ENCODE measurements at places on chromosomes 5 and 9. TPM values are rescaled to one million over a fixed set of nuclear protein-coding genes. Genes with fewer than 3 reads are reported as not detected.
A peak's percentile ranks its signal among the peaks of the same experiment; 100 is the strongest.

GRCh38 chr5:157502143-157502647 is 42.2 kb downstream of the NIPAL4 start:
- no peaks in the 10 kb centered on the region for H3K4me1 ChIP-seq
- ATAC-seq = peak; percentile 20
- no peaks in the 10 kb centered on the region for H3K27me3 ChIP-seq
- no peak overlapping the region for H3K27ac ChIP-seq
- H3K4me3 ChIP-seq = no peak overlapping the region

DNA sequence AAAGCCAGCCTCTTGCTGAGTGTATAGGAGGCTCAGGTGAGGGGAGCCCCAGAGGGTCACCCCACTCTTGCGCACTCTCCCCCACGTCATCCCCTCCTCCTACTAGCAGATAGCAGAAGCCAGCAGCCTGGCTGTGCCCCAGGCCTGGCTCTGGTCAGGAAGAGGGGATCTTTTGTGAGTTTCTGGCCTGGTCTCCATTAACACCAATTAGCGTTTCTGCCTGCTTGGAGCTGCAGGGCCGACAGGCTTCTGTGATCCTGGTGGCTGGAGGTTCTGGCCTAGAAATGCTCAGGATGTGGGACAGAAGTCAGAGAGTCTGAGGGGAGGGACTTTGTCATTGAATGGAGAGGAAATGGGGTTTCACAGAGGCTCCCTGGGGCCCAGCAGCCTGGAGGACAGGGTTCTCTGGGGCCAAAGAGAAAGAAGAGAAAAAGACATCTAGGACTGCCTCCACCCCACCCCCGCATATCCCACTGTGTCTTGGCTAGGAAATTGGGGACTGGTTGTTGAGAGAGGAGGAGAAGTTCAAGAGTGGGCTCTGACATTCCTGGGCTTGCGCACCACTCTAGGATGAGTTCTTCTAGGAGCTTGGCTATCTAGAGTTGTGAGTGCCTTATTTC is 47.5 kb upstream of the ARAP3 start:
- H3K4me3 ChIP-seq = no peak overlapping the region
- ATAC-seq = no peak
- no peaks in the 10 kb centered on the region for H3K36me3 ChIP-seq
- no peaks in the 10 kb centered on the region for H3K4me1 ChIP-seq
- no peak overlapping the region for H3K27ac ChIP-seq

FOXD4L5 gene
- total RNA-seq = 0.12 TPM

DNA sequence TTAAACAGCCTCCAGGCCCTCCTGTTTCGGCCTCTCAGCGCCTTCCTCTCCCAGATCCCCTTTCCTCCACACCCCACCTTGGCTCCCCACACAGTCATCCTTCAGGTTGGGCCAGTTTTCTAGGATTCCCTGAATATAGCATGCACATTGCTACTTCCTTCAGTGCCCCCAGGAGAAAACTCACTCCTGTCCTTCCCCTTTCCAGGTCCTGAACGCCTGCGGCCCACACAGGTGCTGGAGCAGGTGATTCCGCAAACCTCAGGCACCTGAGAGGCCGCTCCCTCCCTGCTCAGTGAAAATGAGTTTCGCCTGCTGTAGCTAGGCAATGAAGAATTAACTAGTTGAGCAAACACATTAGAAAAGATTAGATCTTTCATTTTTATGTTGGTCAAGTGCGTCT is 185.0 kb downstream of the MED10 start:
- no peaks in the 10 kb centered on the region for H3K4me1 ChIP-seq
- H3K4me3 ChIP-seq = no peak overlapping the region
- no peak for ATAC-seq
- H3K36me3 ChIP-seq = no peaks in the 10 kb centered on the region
- H3K27me3 ChIP-seq = no peaks in the 10 kb centered on the region

ANGPTL2 gene
- 52.5 TPM for total RNA-seq

- no peaks in the 10 kb centered on the region for H3K4me1 ChIP-seq
- peaks cover 64% of the 10 kb centered on the region for H3K27me3 ChIP-seq
- ATAC-seq = peak; percentile 8
- no peaks in the 10 kb centered on the region for H3K36me3 ChIP-seq
These were observed 21.3 kb downstream of the HK3 start for GRCh38 chr5:176877793-176878331.

DNA sequence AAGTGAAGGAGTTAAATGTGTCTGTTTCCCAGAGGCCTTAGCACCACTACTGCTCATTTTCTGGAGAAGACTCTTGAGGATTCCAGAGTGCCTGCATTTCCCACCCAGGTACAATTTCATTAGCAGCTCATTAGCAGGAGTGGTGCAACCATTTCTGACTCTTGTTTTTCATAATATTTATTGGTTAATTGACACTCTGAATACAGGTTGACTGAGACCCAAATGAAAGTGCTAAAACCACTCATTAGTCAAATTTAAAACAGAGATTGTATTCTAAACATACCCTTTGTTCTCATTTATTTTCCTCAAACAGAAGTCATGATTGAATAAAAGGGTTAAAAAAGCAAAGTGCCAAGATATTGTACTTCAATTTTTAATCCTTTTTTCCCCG is 134.5 kb downstream of the SIL1 start:
- no peak for ATAC-seq
- no peak overlapping the region for H3K27ac ChIP-seq
- no peaks in the 10 kb centered on the region for H3K36me3 ChIP-seq
- H3K27me3 ChIP-seq = no peaks in the 10 kb centered on the region

DNA sequence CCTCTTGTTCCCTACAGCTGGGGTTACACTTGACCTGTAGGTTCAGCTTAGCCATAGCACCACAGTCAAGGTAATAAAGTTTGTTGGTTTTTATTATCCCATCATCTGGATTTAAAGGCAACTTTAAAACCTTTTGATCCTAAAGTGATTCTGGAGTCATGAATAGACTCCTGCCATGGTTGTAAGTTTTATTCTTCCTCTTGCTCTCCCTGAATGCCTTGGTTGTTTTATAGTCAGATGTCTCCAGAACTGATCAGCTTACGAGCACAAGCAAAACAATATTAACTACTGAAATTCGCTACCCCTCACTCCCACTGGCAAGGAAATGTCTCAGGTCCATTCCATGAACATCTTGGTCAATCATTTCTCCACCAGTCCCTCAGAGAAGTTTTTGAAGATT is 1328.6 kb downstream of the PTPRD start:
- H3K4me1 ChIP-seq = no peaks in the 10 kb centered on the region
- no peaks in the 10 kb centered on the region for H3K36me3 ChIP-seq
- no peaks in the 10 kb centered on the region for H3K27me3 ChIP-seq
- no peak for ATAC-seq
- no peak overlapping the region for H3K27ac ChIP-seq

TERT gene
- total RNA-seq = not detected

DNA sequence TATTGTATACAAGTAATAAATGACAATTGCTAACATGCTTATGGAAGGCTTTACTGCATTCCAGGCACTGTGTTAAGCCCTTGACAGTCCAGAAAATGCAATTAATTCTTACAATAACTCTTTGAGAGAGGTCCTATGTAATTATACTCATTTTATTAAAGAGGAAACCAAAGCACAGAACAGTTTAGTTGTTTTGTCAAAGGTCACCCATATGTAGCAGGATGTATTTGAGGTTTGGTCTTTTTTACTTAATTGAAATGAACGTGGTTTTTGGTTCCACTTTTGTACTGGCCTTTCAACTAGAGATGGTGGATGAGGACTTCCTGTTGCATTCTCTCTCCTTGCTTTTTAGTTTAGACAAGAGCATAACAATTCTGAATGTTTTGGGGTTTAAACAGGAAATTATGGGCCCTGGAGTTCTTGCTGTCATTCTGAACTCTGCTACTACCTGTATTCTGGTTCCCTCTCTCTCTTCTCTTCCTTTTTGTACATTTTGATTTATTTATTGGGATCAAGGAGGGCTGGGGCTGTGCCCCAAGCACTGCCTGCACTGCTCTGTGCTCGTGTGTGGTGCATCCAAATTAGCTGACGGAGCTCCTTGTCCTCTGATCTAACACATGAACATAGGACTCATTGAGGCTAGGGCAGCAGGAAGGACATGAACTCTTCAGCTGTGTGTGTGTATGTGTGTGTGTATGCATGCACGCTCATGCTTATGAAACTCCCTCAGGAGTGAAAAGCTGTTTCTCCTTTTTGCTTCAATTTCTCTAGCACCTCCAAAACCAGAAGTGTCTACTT is 47.4 kb downstream of the SLC28A3 start:
- ATAC-seq = no peak
- no peak overlapping the region for H3K4me3 ChIP-seq
- H3K4me1 ChIP-seq = no peaks in the 10 kb centered on the region
- H3K36me3 ChIP-seq = no peaks in the 10 kb centered on the region

- peak overlapping the region; percentile 65 for H3K27ac ChIP-seq
- peaks cover 30% of the 10 kb centered on the region for H3K36me3 ChIP-seq
- ATAC-seq = peak; percentile 76
- H3K4me3 ChIP-seq = no peak overlapping the region
- H3K27me3 ChIP-seq = no peaks in the 10 kb centered on the region
- H3K4me1 ChIP-seq = peaks cover 3% of the 10 kb centered on the region
These were observed 38.4 kb downstream of the EGR1 start for GRCh38 chr5:138503487-138504270.

DNA sequence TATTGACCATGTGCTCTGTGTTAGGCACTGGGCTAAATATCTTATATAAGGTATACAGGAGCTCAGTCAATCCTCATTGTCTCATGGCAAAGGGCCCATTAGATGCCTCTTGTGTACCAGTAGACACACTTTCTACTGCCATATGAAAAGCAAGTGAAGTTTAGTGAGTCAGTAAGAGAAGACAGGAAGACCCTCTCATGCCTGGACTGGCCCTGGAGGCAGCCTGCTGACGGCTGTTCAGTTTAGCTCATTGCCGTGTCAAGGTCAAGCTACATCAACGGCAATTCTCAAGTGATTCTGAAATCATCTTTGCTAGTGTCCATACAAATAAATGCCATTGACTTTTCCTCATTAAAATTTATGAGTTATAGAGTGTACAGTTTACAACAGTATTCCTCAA is 237.9 kb downstream of the IRX1 start:
- H3K27ac ChIP-seq = no peak overlapping the region
- peaks cover 7% of the 10 kb centered on the region for H3K27me3 ChIP-seq
- H3K4me3 ChIP-seq = no peak overlapping the region
- ATAC-seq = no peak

- ATAC-seq = no peak
- H3K36me3 ChIP-seq = no peaks in the 10 kb centered on the region
- H3K27me3 ChIP-seq = no peaks in the 10 kb centered on the region
These were observed 16.1 kb upstream of the CRB2 start for GRCh38 chr9:123339666-123340510.

DNA sequence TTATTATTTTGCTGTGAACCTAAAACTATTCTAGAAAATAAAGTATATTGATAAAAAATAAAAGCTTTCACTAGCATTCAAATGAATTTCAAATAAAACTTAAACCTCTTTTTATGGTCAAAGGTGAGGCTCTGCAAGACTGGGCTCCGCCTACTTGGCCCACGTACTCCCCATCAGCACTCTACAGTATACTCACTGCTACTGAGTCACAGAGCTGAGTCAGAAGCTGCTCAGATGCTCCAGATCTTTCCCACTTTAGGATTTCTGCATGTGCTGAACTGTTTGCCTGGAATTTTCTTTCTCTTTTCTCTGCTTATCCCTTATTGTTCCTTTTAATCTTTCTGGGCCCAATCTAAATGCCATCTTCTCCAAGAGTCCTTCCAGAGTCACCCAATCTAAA is 331.9 kb upstream of the CCNG1 start:
- no peak overlapping the region for H3K27ac ChIP-seq
- no peak overlapping the region for H3K4me3 ChIP-seq
- H3K27me3 ChIP-seq = no peaks in the 10 kb centered on the region
- no peaks in the 10 kb centered on the region for H3K4me1 ChIP-seq
- ATAC-seq = no peak

- no peak overlapping the region for H3K4me3 ChIP-seq
- H3K36me3 ChIP-seq = no peaks in the 10 kb centered on the region
- H3K27ac ChIP-seq = no peak overlapping the region
- no peak for ATAC-seq
These were observed 107.8 kb upstream of the NEK6 start for GRCh38 chr9:124149992-124150391.

PCDHGB6 gene
- 5.9 TPM for total RNA-seq

DNA sequence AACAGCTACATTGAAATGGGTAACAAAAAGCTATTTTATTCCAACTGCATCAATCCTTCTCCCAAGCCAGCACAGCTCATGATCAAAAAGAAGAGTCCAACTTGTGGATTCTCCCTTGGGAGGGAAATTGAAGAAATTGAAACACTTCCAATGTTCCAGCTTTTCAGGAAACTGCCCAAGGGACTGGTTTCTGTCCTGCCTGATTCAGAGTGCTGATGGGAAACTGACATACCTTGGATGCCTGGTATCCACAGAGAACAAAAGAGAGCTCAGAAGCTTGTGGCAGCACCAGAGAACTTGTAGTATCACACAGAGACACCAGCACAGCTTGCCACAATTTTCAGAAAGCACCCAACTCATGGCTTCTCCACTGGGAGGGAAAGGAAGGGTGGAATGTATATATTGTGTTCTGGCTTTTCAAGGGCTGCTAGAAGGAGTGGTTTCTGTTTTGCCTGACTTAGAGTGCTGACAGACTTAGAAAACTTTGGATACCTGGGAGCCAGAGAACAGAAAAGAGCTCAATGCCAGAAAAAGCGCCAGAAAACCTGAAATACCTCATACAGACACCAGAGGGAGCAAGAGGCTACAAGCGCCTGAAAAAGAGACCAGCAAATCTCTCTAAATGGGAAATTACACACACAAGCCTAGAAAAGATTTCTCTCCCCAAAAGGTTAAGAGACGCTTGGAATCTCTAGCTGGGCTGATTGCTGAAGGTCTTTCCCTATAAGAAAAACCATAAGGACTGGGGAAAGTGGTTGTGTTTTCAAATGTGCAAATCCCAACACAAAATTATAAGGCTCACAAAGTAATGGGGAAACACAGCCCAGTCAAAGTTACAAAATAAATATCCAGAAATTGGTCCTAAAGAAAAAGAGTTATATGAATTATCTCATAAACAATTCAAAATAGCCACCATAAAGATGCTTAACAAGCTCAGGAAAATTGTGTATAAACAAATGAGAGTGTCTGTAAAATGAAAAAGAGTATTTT is 178.8 kb downstream of the SPOCK1 start:
- peaks cover 15% of the 10 kb centered on the region for H3K4me1 ChIP-seq
- H3K27me3 ChIP-seq = peaks cover 12% of the 10 kb centered on the region
- ATAC-seq = no peak
- no peaks in the 10 kb centered on the region for H3K36me3 ChIP-seq
- no peak overlapping the region for H3K27ac ChIP-seq
- no peak overlapping the region for H3K4me3 ChIP-seq

GRCh38 chr5:60687927-60688720 is 11.8 kb downstream of the DEPDC1B start:
- no peaks in the 10 kb centered on the region for H3K4me1 ChIP-seq
- H3K27me3 ChIP-seq = no peaks in the 10 kb centered on the region
- no peak for ATAC-seq
- no peak overlapping the region for H3K27ac ChIP-seq
- no peaks in the 10 kb centered on the region for H3K36me3 ChIP-seq
- H3K4me3 ChIP-seq = no peak overlapping the region

NEUROG1 gene
- total RNA-seq = not detected

SV2C gene
- 0.54 TPM for total RNA-seq

- no peak overlapping the region for H3K27ac ChIP-seq
- ATAC-seq = no peak
- H3K4me3 ChIP-seq = no peak overlapping the region
- H3K27me3 ChIP-seq = no peaks in the 10 kb centered on the region
- H3K36me3 ChIP-seq = no peaks in the 10 kb centered on the region
- H3K4me1 ChIP-seq = no peaks in the 10 kb centered on the region
These were observed 82.9 kb downstream of the PHF2 start for GRCh38 chr9:93659044-93659836.
